ENCODE measurements at places on chromosomes 3 and 15.

DNA sequence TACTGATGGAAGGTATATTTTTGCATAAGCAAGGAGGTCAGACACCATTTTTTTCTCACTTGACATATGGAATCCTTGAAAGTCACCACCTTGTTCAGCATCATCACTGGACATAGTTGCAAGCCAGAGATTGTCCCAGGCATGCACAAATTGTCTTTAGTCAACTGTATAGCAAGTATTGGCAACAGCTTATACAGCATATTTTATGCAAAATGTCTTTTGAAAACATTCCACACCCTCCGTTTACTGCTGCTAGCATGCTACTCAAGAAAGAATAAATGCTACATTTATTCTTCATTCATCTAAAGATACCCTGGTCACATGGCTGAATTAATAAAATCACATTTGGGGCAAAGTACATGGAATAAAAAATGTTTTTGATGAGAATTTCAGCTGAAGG, 168.5 kb upstream of the DCBLD2 start:
- no peak for DNase-seq

GRCh38 chr3:127820826-127821313, 1.4 kb downstream of the MGLL start:
- no peak for DNase-seq

DNA sequence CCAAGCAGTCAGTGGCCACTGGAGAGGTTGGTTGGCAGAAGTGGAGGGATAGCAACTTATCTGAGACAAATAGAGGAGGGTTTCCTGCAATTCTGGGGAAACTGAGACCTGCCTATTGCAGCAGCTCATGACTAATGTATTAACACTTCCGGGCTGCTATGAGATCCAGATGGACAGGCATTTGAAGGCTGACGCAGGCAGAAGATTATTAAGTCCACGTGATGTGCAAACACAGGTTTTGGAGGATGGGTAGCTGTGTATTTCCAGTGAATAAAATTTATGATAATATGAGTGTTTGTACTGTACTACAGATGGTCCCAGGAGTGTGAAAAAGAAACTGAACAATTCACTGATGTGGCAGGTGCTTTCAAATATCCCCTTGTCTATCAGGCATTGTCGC, 28.5 kb upstream of the CFAP161 start:
- DNase-seq, result no peak

DNA sequence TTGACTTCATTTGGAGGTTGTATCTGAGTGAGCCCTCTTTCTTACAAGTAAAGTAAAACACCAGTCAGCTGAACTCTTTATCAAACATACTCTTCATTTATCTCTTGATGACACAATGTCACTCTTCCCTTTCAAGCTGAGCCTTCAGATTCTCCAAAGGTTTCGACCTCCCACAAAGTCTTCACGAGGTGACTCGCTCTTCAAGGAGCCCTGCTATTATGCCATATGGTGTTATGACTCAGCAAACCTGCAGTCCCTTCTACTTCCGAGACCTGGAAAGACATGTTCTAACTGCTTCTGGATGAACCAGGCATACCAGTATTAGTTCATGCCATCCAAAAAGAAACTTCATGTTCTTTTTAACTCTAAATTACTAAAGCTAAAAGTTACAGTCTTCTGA, 23.1 kb downstream of the AADAC start:
- peak; percentile 33 for DNase-seq

DNA sequence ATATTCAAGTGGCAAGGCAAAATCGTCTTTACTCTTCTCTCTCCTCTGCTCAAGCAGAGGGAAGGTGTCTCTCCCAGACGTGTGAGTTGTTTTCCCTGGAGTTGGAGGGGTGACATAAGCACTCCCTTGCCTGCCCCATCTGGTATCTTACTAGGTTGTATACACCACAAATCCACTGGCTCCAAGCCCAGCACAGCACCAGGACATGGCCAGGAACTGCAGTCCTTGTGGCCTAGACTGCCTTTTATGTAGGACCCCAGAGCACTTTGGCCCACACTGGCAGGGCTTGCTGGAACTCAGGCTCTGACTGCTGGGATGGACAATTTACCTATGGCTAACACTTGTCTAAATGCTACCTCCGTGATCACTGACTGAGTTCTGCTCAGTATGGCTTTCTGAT, 34.0 kb downstream of the DZIP3 start:
- DNase-seq, result no peak

DNA sequence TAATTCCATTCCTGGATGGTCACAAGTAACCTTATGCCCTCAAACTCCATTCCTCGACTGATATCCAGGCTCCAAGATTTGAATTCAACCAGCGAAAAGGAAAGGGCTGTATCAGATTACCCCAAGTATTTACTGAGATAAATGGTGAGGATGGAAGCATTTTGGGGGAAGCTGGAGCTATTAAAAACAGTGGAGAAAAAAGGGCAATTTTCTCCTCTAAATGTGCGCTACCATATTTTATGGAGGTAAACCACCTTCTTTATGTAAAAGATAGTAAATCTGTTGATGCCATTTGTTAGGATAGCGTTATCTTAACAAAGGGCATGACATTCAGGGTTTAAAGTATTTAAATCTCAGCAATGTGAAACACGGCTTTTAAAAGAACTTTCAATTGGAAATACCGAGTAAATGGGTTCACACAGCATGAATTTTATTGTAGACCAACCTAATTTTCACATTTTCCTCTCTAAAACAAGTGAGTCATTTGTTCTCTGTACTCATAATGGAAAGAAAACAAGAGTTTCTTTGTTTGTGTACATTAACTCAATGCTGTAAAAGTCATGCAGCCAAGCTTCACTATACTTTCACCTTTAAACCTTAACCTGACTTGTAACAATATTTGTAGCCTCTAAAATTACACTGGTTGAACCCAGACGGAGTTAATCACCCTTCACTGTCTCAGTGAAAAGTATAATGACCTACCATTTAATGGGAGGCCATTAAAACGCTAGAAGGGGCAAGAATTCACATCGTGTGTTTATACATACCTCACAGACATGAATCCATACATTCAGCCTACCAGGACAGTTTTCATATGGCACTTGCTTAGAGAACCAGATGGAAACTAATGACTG, 773.4 kb downstream of the ROBO1 start:
- peak; percentile 31 for DNase-seq

DNA sequence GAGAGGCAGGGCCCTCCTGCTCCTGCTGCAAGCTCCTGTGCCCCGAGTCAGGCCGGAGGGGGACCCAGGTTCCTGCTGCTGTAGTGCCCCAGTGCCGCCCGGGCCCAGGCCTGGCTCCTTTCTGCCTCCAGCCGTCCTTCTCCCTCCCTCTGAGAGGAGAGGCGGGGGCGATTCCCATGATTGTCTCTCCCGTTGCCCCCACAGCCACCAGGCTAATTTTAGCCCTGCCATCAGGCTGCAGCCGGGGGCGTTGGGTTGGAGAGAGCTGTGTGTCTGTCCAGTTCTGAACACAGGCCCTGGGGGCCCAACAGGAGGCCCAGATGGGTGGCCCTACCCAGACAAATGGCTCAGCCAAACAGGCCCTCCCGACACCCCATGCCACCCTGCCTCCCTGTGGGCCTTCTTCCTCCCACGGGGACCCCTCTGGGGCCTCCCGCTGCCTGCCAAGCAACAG, 214.8 kb downstream of the TBC1D2B start:
- no peak for DNase-seq

DNA sequence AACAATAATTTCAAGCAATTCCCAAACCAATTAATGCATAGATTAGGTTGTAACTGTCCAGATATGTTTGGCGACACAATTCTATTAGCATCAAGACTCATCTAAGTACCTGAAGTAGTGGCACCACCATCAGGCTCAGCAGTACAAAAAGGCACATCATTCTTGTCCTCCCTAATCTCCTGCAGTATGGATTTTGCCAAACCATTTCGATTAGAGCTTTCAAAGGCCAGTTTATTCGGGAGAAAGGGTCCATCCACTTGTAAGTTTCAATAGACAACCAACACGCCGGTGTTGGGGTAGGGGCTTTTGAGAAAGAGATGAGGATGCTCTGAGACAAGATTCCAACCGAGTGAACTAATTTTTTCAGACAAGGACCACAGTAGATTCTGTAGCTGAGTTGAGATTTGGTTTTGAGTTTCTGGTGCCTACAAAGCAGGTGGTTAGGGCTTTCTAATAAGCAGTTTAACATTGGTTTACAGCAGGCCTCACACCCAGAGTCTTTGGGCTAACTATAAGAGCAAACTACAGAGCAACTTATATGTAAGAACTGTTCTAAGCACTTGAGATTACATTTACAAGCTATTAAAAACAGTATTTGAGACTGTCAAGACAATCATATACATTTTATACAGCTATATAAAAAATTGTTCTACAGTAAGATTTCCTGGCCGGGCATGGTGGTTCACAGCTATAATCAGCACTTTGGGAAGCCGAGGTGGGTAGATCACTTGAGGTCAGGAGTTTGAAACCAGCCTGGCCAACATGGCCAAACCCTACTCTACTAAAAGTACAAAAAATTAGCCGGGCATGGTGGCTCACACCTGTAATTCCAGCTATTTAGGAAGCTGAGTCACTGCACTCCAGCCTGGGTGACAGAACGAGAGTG, 4.5 kb downstream of the RPL22L1 start:
- DNase-seq, result no peak

DNA sequence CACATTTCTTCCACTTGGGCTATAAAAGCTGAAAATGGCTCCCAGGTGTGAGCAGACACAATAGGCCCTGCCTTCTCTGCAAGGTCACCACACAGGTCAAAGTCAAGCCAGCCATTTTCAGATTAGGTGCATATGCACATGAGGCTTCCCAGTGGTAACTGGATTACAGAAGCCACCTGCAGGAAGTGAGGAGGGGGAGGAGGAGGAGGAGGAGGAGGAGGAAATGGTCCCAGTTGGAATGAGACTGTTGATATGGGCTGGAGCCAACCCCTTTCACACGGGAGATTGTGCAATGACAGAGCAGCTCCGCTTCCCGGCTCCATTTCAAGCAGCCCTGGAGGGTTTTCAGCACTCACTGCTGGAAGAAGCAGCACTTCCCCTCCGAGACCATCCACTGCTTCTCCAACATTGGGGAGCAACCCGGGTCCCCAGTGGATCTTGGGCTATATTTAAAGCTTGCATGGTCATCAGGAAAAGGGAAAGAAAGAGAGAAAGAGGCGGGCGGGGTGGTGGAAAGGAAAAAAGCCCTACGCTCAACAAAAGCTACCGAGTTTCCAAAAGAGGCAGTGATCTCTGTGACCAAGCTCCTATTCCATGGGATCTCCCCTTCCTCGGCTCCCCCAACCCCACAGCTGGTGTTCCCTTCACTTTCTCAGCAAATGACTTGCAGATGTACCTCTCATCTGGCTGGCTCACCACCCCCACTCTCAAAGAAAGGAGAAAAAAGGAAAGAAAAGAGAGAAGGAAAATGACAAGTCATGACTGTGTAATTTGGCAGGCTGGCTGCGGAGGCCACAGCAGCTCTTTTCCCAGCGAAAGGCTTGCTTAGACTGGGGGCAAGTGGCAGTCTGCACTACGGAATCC, 58.3 kb downstream of the LRIG1 start:
- peak; percentile 75 for DNase-seq

- peak; percentile 69 for DNase-seq
Observed at GRCh38 chr3:128875556-128876120, 3.8 kb upstream of the ACAD9 start.

DNA sequence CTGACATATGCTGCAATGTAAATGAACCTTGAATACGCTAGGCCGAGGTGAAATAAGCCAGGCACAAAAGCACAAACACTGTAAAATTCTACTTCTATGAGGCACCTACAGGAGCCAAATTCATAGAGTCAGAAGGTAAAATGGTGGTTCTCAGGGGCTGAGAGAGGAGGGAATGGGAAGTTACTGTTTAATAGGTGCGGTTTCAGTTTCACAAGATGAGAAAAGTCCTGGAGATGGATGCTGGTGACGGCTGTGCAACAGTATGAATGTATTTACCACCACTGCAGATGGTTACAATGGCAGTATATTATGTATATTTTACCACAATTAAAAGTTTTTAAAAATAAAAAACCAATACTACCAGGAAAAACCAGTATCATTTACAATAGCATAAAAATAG, 4.0 kb downstream of the TNK2 start:
- no peak for DNase-seq

DNA sequence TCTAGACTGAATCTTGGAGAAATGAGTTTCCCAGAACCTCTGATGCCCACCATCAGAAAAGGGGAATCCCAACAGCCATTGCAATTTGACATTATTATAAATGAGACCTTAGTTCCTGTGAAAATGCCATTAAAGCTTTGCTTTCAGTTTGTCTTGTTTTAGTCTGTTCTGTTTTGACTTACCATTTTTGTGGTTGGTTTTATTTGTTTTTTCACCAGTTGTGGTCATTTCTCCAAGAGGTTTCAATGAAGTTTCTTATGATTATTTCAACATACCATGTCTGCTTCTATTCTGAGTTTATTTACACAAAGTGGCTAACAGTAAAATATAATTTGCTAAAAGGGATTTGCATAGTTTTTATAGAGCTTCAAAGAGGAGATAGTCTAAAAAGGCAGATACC, 175.0 kb upstream of the MCTP2 start:
- no peak for DNase-seq

DNA sequence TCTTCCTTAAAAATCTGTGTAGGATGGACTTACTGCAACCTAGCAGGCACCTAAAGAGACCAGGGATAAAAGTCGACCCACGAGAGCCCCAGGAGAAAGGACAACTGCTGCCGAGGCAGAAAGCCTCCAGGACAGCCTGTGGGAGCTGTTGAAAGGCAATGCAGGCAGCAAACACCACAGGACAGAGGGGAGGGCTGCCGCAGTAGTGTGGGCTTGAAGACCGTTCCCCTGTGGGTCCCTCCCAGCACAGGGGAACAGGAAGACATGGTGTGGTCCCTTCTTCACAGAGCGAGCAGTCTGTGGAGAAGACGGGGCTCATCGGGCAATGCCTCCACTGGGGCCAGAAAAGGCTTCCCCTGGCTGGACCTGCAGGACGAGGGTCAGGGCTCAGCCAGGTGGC, 58.5 kb upstream of the GATA2 start:
- DNase-seq, result no peak

- DNase-seq, result no peak
Observed at GRCh38 chr3:155190691-155191090, 102.8 kb downstream of the STRIT1 start.

GRCh38 chr3:150247441-150247840, 160.7 kb upstream of the TSC22D2 start:
- no peak for DNase-seq

DNA sequence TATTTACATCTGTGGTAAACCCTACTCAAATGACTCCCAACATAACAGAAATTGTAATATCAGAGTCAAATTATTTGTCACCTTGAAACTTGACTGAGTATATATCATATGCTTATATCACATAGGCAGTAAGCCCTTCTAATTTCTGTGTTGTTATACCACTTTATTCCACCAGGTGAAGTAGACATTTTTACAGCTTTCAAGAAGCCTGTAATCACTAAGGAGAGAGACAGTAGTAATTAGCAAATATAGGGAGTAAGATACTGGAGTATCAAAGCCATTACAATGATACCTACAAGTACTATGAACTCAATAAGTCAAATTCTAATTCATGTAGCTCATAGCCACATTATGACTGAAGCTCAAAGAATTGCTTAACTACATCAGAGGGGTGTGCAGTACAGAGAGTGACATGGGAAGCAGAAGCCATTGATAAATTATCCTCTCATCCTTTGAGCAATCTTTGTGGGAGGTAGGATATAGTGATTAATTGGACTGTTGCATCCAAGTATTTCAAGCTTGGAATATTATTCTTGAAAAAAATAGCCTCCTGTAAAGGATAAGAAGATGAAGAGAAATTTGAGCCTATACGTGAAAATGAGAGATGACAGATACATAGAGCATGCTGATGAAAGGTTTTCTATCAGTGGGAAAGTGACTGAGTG, 1005.9 kb downstream of the ZPLD1 start:
- peak; percentile 10 for DNase-seq

- no peak for DNase-seq
Observed at GRCh38 chr15:64954395-64954794, 35.3 kb downstream of the SPG21 start.

GRCh38 chr15:96431786-96432185, 101.3 kb downstream of the NR2F2 start:
- DNase-seq, result no peak

Data from iPS-NIHi11 (cell line).